ENCODE measurements at places on chromosomes 3 and 15. TPM values are rescaled to one million over a fixed set of nuclear protein-coding genes. Genes with fewer than 3 reads are reported as not detected.

Gene C3orf62
- total RNA-seq, result 5.8 TPM

DNA sequence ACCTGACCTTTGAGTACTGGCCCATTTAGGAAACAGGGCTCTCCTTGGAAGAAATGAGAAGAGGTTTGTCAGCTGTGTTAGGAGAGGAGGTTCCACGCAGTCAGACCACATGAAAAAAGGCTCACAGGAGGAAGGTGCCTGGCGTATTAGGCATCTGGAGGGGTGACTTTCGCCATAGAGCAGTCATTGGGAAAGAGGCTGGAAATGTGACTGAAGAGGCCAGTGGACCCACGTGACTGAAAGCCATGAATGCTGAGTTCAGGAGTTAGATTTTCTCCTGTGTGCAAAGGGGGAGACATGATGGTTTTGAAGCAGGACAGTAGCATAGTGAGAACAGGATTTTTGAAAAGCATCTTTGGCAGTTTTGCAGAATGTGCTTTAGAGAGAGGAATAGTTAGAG, 29.7 kb upstream of the RNF7 start:
- DNase-seq, result no peak

DNA sequence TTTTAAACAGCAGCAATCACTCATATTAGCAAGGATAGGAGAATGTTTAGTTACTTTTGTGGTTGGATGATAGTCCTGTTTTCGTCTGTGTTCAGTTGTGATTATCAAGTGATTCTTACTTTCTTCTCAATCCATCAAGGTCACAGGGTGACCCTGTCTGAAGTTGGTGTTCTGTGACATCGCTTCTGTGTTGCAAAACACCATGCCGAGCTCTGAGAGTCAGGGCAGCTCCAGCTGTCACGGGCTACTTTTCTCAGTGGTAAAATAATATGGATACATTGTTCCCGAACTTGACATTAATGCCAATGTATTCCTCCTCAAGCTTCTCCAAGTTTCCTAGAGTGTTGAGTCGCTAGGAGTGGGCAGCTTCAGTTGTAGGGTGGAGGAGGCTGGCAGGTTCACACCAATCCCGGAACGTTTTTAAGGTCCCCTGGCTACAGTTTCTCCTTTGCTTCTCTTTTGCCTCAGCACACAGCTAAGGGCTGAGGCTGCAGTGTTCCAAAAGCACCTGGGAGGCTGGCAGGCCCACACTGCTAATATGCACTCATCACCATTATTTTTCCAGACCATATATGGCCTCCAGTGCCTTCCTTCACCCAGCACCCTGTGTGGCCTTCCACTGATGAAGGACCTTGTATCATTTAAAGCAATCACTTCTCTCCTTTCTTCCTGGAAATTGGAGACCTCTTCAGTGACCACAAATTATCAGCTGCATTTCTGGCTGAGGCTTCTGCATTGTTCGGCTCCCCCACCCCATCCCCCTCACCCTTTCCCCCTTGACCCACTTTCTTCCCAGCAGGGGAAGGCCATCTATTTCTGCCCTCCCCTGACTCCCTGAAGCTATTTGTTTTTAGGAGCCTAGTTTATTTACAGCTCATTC, 25.8 kb downstream of the COLQ start:
- peak; percentile 41 for DNase-seq

DNA sequence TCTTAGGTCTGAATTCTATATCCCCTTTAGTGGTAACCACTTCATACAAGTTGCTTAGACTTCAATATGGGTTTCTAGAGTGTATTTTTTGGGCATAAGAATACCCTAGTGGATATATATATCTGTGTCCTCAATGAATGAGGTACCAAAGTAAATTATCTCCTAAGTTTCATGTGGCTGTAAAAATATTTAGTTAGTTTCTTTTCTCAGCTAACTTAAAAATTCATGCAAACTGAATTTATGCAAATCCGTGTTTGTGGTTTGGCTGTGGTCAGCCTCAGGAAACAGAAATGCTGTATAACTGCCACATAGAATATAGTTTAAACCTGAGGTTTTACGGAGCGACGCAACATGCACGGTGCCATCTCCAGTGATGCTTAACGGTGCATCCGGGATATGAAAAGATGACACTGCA, 80.3 kb downstream of the PEX5L start:
- no peak for DNase-seq

Gene ADPRH
- 16.1 TPM for total RNA-seq

Gene FANCD2OS
- not detected for total RNA-seq

DNA sequence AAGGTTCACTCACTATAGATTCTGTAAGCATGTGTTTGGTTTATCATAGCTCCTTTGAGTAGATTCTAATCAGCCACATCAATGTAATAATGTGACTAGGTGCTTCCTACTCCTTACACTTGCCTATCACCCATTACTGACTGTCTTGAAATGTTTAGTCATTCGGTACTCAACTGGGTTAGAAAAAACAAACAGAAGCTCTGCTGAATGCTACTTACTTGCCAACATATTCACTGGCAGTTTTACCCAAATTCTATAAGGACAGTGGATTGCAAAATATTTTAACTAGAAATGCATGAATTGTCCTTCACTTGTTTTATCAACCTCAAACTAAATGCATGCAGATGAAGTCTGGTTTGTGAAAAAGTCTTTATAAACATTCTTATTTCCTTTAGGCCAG, 352.1 kb upstream of the ALCAM start:
- DNase-seq, result no peak

GRCh38 chr3:64329037-64329436, 103.8 kb upstream of the PRICKLE2 start:
- no peak for DNase-seq

- no peak for DNase-seq
Observed at GRCh38 chr3:60017631-60018030, 967.8 kb upstream of the CFAP20DC start.

- DNase-seq, result no peak
Observed at GRCh38 chr15:73368301-73369136, at the start of gene HCN4. TSS of gene HCN4 (minus strand) at chr15:73368958. CDS start at chr15:73368270, 688 bp downstream.

DNA sequence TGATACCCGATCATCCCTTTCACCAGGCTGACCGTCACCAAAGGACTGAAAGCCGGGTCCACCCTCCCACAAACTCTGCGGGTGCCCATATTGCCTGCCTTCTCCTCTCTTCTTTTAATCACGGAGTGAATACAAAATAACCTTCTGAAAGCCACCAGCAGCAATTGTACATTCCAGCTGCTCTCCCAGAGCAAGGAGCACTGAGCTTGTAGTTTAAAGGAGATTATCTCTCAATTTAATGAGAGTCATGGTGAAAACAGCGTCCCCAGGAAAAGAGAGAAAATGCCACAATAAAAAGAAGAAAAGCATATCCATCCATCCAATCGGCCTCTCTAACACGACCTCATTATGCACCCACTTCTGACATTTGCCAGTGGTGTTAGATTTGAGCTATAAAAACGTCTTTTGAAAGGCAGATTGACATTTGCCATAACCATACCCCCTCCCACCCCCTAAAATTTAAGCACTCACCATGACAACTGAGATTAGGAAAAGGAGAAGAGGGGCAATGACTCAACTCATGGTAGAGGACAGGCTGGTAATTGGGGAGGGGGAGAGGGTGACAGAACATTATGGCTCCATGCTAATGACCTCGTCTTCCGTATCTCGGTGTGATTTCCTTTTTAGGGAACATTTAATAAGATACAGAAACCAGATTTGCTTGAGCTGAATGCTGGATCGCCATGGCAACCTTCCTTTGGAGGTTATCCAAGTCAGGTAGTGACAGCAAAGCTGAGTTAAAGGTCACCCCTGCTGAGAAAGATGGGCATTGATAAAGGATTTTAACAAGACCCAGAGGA, 106.2 kb downstream of the ST8SIA2 start:
- DNase-seq, result no peak

DNA sequence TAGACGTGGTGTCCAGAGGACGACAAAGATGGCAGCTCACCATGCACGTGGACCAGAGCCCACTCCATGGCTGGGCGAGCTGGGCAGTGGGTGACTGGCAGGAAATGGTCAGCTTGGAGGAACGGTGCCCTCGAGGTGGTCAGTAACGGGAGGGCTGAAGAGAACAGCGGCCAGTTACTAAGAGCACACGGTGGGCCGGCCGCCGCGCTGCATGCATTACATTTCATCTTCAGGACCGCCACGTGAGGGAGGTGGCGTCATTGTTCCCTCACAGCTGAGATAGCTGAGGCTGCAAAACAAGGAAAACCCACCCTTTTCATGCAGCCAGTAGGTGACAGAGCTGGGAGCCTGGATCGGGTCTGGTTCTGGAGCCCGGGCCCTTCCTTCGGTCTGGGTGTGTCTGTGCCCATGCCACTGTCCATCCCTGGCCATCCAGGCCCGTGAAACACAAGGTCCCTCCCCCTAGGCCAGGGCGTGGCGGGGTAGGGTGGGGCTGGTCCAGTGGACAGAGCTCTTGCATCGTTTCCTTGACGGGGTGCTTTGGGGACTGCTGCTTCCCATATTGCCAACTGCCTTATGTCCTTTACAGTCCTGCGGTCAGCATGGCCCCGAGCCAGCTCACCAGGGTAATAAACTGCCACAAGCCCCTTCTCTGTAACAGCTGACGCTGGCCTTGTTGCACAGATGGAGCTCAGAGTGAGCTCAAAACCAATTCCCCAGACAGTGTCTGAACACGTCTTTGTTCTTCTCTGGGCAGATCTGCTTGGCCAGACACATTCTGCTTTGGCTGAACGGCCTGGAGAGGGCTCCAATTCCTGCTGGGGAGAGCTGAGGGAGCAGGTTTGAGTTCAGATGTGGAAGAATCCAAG, 51.8 kb downstream of the RGMA start:
- peak; percentile 90 for DNase-seq

Gene GRK7
- total RNA-seq, result not detected

DNA sequence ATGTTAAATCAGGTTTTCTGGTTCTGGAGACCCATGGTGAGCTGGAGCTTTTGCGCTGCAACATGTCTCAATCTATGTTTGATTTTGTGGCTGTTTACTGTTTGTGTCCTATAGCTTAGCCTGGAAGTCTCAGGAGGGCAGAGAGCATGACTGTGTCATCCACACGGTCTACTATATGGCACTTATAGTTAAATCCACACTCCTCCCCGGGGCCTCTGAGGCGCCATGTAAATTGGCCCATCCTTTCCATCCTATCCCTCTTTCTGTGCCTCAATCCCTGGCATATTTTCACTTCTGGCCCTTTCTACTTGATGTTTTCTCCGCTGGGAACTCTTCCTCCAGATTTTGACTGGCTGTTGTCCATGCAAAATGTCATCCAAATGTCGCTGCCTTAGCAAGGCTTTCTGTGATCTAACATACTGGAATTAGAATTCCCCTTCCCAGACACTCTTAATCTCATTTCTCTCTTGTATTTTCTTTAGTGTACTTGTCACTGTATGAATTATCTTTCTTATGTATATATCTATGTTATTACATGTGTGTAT, 560.8 kb upstream of the RGMA start:
- no peak for DNase-seq

- no peak for DNase-seq
Observed at GRCh38 chr3:165983284-165983683, 146.1 kb upstream of the BCHE start.

DNA sequence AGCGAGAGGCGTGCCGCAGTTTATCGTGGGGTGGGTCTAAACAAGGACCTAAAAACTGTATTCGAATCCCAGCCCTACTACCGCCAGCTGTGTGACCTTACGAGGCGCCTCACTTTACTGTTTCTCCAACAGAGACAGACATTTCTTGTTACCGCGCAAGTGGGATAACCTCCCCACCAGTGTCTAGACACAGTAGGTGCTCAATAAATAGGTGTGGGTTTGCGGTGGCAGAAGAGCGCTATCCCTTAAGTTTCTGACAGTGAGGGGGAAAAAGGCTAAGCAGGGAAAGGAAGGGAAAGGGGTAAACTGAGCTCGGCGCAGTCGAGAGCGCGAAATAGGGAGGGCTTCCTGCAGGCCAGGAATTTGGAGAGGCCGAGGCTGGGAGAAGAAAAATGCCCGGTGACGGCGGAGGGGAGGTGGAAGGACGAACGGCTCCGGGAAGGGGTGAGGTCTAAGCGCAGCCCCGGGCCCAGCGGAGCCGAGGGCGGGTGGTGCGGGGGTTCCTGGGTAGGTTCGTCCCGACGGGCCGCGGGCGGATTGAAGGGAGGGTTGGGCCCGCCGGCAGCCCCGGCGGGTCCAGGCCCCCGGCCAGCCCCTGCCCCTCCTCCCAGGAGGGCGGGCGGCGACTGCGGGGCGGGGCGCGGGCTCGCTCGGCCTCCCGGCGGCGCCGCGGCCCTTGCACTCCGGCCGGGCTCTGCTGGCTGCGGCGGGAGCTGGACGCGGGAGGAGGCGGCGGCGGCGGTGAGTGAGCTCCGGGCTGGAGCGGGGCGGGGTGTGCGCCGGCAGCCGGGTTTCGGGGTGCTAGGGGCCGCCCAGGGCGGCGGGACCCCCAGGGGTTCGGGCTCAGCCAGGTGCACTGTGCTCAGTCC, at the start of gene CGNL1:
Gene CGNL1, plus strand, starts transcription at position 679 of the 869 bp plus-strand sequence. CDS start 61,495 bp downstream, outside the sequence.
- no peak for DNase-seq

DNA sequence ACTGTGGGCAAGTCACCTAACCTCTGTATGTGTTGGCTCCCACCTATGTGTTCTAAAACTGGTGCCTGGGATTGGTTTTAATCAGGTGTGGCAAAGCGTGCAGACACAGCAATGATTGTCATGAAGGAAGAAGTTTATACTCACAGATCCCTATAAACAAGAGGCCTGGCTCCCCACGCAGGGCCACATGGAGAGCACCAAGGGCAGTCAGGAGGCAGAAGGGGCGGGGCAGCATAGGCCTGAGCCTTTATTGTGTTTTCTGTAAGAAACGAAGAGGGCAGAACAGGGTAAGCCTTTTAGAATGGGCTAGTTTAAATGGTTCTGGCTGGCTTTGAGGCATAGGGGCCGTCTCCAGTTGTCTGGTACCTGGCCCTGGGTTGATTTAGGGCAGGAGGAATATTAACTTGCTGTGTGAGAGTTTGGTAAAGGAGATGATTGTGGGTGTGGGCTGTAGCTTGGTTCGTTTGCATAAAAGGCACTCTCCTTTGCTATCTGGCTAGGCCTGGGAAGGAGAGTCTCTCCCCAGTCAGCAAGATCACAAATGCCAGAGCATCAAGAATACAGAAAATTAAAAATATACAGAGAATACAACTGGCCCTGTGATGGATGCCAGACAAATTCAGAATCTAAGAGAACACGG, 2.2 kb upstream of the FBXW12 start:
- no peak for DNase-seq

- no peak for DNase-seq
Observed at GRCh38 chr3:52771334-52771681, 568 bp upstream of the NEK4 start.

Gene RASGRP1
- 1.1 TPM for total RNA-seq

- no peak for DNase-seq
Observed at GRCh38 chr15:98561169-98561941, 87.0 kb upstream of the IGF1R start.

DNA sequence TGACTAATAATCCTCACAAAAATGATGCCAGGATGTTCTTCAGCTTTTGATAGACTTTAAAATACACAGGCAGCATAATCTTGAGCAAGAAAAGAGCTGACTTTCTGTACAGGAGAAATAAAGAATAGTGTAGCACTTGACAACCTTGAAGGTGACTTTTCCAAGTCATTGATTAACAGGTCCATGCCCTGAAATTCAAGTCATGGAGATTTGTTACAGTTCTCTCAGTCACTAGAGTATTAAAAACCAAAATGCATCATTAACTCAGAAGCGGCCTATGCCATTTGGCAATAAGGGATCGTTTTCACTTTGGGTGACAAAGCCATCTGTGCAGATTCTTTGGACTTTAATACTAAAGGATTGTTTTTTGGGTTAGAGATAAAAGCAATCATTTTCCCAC, 692.7 kb upstream of the SGO1 start:
- no peak for DNase-seq

Gene BTLA
- 0.64 TPM for total RNA-seq

GRCh38 chr3:49025005-49025792, 3.3 kb downstream of the NDUFAF3 start:
- no peak for DNase-seq

GRCh38 chr15:38991701-38992100, 427.1 kb upstream of the RASGRP1 start:
- DNase-seq, result no peak

Data from mesenteric fat pad (tissue), 1 donor.